ENCODE measurements at places on chromosomes 2 and 18. TPM values are rescaled to one million over a fixed set of nuclear protein-coding genes. Genes with fewer than 3 reads are reported as not detected.
A peak's percentile ranks its signal among the peaks of the same experiment; 100 is the strongest.

FBLN7 gene
- total RNA-seq, result not detected

DNA sequence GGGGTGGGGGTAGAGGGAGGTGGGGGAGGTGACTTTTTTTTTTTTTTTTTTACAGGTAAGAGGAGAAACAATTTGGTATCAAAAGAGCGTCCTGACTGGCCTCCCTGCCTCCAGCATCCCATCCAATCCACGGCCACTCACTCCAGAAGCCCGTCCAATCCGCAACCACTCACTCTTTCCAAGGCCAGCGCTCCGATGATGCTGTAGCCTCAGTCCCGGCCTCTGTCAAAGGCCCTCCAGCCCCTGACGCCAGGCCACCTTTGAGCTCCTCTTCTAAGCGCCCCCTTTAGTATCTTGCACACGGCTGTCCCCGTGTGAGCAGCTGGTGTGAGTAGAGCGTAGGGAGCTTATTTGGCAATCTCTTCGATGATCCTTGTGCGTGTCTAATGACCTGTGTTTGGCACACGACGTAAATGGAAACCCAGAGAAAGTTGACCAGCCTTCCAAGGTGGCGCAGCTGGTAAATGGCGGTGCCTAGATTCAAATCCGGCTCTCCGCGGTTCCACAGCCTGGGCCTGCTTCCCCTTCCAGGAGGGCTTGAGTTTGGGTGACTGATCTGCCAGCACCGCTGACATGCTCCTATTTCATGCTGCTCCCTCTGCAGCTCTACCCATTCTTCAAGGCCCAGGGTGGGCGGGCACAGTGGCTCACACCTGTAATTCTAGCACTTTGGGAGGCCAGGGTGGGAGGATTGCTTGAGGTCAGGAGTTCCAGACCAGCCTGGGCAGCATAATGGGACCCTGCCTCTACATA lies 23.8 kb upstream of the PXDN start:
- H3K27me3 ChIP-seq, result no peaks in the 10 kb centered on the region
- H3K27ac ChIP-seq, result no peak overlapping the region
- H3K4me3 ChIP-seq, result no peak overlapping the region
- H3K4me1 ChIP-seq, result peaks cover 7% of the 10 kb centered on the region

DNA sequence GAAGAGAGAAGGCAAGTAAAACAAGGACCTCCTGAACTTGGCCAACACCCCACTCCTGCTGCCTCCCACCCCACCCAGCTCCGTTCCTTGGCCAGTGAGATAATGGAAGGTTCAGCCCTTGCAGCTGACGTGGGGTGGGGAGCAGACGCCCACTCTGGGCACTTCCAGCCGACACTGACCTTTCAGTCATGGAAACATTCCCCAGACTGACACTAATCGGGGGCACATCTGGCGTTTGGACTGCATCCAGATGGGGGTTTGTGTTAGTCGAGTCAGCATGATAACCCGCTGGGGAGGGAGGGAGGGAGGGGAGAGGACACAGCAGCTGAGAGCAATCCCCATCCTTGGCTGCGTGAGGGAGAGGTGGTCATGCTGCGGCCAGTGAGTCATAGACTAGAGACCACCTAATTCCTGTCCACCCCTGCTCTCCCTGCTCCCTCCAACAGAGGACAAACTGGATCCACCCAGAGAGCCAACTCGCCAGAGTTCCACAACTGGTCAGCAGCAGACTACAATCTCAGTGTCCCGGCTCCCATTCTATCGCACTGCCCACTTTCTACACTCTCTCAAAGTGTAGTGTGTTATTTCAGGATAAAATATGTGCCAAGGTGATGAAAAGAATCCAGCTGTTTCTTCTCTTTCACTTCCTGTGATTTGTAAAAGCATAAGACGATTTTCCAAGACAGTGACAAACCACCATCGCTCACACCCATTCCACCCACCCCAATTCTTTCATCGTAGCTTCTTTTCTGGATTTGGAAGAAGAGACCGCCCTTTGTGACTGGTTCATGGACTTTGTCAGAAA lies 115.4 kb upstream of the PKDCC start:
- H3K4me3 ChIP-seq, result peak overlapping the region; percentile 12
- DNase-seq, result peak; percentile 96
- H3K4me1 ChIP-seq, result peaks cover 86% of the 10 kb centered on the region

DNA sequence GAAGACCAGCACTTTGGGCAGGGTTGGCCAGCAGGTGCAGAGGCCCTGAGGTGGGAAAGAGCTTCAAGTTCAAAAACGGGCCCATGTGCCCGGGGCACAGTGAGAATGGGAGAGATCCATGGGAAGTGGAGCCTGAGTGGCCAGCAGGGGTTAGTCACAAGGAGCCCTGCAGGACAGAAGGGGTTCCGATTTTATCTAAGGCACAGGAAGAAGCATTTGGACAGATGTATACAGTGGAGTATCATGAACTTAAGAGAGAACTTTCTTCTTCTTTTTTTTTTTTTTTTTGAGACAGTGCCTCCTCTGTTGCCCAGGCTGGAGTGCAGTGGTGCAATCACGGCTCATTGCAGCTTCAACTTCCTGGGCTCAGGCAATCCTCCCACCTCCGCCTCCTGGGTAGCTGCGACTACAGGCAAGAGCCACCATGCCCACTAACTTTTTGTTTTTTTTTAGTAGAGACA lies 24.0 kb downstream of the WIPF1 start:
- DNase-seq, result no peak
- H3K36me3 ChIP-seq, result peaks cover 63% of the 10 kb centered on the region
- H3K27ac ChIP-seq, result no peak overlapping the region
- peaks cover 3% of the 10 kb centered on the region for H3K4me1 ChIP-seq
- H3K4me3 ChIP-seq, result no peak overlapping the region
- no peaks in the 10 kb centered on the region for H3K27me3 ChIP-seq

- DNase-seq, result no peak
- no peak overlapping the region for H3K4me3 ChIP-seq
- peaks cover 19% of the 10 kb centered on the region for H3K4me1 ChIP-seq
- H3K36me3 ChIP-seq, result no peaks in the 10 kb centered on the region
Observed at GRCh38 chr2:160614391-160614790, 120.8 kb upstream of the RBMS1 start.

CCDC141 gene
- not detected for total RNA-seq

DNA sequence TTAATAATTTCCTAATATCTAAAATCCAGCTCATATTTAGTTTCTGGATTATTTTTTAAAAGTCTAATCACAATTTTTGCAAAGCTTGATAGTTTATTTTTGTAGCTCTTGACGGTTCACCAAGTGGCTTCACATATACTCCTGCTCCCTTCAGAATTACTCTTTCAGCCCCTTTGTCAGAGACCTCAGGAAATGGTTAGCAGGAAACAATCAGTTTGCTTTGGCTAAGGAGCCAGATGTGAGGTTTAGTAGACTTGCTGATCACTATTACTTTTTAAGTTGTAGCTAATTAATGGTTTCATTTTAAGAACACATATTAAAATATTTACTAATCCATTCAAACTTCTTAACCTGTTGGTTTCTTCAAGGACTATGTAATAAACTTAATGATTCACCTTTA lies 2.3 kb downstream of the RBBP8 start:
- DNase-seq, result no peak
- no peak overlapping the region for H3K27ac ChIP-seq
- H3K4me3 ChIP-seq, result no peak overlapping the region
- no peaks in the 10 kb centered on the region for H3K27me3 ChIP-seq
- H3K36me3 ChIP-seq, result peaks cover 18% of the 10 kb centered on the region

GRCh38 chr18:22233266-22233665 lies 63.9 kb downstream of the GATA6 start:
- no peak overlapping the region for H3K4me3 ChIP-seq
- no peaks in the 10 kb centered on the region for H3K36me3 ChIP-seq
- no peaks in the 10 kb centered on the region for H3K27me3 ChIP-seq

GRCh38 chr2:175007510-175007909 lies 2.3 kb upstream of the CHN1 start:
- H3K4me1 ChIP-seq, result peaks cover 22% of the 10 kb centered on the region
- H3K4me3 ChIP-seq, result no peak overlapping the region
- H3K27ac ChIP-seq, result no peak overlapping the region
- no peaks in the 10 kb centered on the region for H3K36me3 ChIP-seq
- H3K27me3 ChIP-seq, result peaks cover 55% of the 10 kb centered on the region

- no peak overlapping the region for H3K27ac ChIP-seq
- no peak overlapping the region for H3K4me3 ChIP-seq
- H3K27me3 ChIP-seq, result no peaks in the 10 kb centered on the region
- DNase-seq, result no peak
- no peaks in the 10 kb centered on the region for H3K36me3 ChIP-seq
- H3K4me1 ChIP-seq, result no peaks in the 10 kb centered on the region
Observed at GRCh38 chr2:3323360-3324035, 54.1 kb downstream of the EIPR1 start.

DNA sequence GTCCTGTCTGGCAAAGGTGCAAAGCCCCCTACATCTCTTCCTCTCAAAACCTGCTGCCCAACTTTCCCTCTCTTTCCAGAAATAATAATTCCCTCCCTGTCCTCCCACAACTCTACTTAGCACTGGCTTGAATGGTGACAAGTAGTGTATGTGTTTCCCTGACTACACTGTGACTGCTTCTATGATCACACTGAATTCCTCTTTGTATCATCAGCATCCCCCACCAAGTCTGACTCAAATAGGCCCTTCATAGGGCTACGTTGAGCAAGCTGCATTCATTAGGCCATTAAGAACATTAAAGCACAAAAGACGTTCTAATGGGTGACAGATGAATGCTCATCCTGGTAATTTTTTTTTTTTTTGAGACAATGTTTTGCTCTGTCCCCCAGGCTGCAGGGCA lies 13.7 kb upstream of the ST3GAL5 start:
- DNase-seq, result no peak
- no peaks in the 10 kb centered on the region for H3K27me3 ChIP-seq
- H3K36me3 ChIP-seq, result no peaks in the 10 kb centered on the region
- peaks cover 5% of the 10 kb centered on the region for H3K4me1 ChIP-seq
- H3K4me3 ChIP-seq, result no peak overlapping the region
- no peak overlapping the region for H3K27ac ChIP-seq

SAG gene
- not detected for total RNA-seq

IL1R1 gene
- 12.7 TPM for total RNA-seq

GRCh38 chr2:193891023-193891422 lies 1696.3 kb upstream of the TMEFF2 start:
- H3K27ac ChIP-seq, result no peak overlapping the region
- H3K4me3 ChIP-seq, result no peak overlapping the region
- no peaks in the 10 kb centered on the region for H3K4me1 ChIP-seq
- H3K27me3 ChIP-seq, result no peaks in the 10 kb centered on the region
- DNase-seq, result no peak

DNA sequence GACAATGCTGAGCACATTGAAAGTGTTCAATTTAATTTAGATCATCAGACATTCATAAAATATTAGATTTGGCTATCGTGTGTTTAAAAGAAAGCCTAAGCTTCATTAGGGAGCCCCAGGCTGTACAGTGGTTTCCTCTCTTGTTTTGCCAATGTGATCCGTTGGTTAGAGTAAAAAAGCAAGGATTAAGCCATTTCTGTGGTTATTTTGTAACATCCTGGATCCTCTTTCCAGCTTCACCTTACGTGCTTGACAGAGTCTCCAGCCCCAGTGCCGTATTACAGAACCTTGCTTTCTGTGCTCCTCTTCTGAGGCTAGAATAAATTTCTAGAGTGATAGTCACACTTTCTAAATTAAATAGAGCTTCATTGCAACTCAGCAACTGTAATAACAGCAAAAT lies 289.3 kb upstream of the LINC00305 start:
- no peak overlapping the region for H3K27ac ChIP-seq
- H3K4me1 ChIP-seq, result no peaks in the 10 kb centered on the region

DNA sequence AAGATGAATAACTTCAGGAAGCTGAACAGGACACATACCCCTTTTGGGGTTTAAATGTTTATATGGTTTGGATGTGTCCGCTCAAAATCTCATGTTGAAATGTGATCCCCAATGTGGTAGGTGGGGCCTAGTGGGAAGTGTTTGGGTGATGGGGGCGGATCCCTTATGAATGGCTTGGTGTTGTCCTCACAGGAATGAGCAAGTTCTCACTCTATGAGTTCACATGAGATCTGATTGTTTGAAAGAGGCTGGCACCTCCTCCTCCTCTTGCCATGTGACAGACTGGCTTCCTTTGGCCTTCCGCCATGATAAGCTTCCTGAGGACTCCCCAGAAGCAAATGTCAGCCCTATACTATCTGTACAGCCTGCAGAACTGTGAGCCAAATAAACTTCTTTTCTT lies 88.6 kb upstream of the ZNF532 start:
- no peak overlapping the region for H3K4me3 ChIP-seq
- no peaks in the 10 kb centered on the region for H3K36me3 ChIP-seq
- no peak overlapping the region for H3K27ac ChIP-seq

- H3K4me1 ChIP-seq, result no peaks in the 10 kb centered on the region
- H3K36me3 ChIP-seq, result no peaks in the 10 kb centered on the region
- no peak overlapping the region for H3K4me3 ChIP-seq
- H3K27ac ChIP-seq, result no peak overlapping the region
Observed at GRCh38 chr2:136225950-136226835, 108.2 kb upstream of the CXCR4 start.

GRCh38 chr2:105912081-105912480 lies 167.4 kb downstream of the NCK2 start:
- H3K36me3 ChIP-seq, result no peaks in the 10 kb centered on the region
- H3K4me3 ChIP-seq, result no peak overlapping the region
- no peak for DNase-seq
- no peaks in the 10 kb centered on the region for H3K27me3 ChIP-seq
- H3K27ac ChIP-seq, result no peak overlapping the region

GAL3ST2 gene
- total RNA-seq, result not detected

HK2 gene
- total RNA-seq, result 7.1 TPM

GRCh38 chr2:183214680-183215079 lies 90.4 kb downstream of the NUP35 start:
- H3K27me3 ChIP-seq, result no peaks in the 10 kb centered on the region
- no peak for DNase-seq
- no peaks in the 10 kb centered on the region for H3K36me3 ChIP-seq

DNA sequence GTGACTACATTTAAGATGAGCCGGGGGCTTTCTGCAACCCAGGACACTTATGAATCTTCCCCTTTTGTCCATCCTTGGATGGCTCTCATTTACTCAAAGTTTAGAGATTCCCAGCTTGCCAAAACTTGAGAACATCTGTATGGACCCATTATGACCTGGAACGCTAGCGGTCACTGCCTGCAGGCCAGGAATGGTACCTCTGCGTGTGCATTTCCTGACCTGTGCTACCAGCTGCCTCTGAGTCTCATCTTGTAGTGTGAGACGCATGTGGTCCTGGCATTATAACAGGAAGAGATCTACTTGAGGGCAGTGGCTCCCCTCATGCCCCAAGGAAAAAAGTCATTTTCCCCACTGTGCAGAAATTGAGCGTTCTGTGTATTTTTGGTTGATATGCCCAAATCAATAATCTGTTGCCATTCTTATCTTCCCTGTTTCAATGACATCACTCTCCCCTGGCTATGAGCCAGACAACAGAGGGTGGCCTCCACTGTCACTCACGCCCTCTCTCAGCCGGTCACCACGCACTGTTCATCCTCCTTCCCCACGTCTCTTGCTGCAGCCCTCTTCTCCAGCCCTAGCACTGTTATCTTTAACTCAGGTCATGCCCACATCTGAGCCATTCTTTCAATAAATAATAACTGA lies 28.5 kb upstream of the NPAS2 start:
- H3K36me3 ChIP-seq, result no peaks in the 10 kb centered on the region
- H3K4me1 ChIP-seq, result peaks cover 6% of the 10 kb centered on the region
- no peaks in the 10 kb centered on the region for H3K27me3 ChIP-seq
- no peak for DNase-seq
